ENCODE measurements at places on chromosomes 16 and 17.

DNA sequence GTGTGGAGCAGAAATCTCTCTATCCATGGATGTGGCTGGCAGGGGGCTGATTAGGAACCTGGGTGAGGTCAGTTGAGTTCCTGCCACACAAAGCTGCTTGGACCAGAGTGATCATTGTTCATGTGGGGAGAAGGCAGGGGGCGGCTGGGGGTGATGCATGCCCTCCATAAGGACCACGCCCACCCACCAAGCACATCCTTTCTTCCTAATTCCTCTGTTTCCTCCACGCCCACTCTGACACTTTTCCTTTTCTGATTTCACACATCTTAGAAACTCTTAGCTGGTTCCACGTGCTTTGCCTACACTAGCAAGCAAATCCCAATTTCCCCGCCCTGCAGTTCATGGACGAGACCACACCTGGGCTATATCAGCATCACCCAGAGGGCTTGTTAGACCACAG lies 108.5 kb downstream of the SDK2 start:
- DNase-seq: no peak

DNA sequence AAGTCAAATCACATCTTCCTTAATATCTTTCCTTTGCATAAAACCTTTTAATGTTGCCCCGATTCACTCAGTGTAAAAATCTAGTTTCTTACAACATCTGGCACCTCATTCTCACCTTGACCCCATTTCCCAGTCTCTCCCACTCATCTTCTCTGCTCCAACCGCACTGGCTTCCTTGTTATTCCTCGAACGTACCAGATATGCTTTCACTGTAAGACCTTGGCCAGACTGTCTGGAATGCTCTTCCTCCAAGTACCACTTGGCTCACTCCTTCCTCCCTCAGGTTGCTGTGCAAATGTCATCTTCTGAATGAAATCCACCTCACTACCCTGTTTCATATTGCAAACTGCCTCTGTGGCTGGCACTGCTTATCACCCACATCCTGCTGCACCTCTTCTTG lies 433.6 kb downstream of the HAPSTR1 start:
- DNase-seq: no peak

DNA sequence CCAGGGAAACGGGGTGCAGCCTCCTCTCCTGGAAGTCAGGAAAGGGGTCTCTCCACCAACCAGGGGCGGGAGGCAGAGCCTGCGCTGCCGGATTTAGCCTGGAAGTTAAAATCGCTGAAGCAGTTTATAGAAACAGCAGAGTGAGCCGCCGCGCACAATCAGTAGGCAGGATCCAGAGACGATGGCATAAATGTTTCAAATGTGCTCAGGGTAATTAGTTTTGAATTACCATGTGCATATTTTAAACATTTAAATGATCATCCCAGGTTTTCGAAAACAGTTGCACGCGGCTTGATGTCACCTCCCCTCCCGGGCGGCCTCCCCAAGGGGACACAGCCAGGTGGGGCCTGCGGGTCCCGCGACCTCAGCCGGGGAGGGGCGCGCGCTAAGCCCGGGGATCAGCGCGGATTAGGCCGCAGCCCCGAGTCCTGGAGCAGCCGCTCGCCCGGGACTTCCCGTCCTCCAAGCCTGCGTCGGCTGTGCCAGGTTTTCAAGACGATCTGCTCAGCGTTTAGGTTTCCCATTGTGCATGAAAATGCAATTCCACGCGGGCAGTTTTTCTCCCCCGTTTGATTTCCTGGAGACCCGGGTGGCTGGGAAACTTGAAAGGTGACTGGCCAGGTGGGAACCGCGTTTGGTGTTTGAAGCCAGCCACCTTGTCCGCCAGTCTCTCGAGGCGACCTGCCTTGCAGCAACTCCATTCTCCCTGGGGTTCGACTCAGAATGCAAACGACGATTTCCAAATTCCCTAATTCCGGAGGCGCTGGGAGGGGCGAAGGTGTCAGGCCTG lies 78.3 kb downstream of the RPA1 start:
- no peak for DNase-seq

DNA sequence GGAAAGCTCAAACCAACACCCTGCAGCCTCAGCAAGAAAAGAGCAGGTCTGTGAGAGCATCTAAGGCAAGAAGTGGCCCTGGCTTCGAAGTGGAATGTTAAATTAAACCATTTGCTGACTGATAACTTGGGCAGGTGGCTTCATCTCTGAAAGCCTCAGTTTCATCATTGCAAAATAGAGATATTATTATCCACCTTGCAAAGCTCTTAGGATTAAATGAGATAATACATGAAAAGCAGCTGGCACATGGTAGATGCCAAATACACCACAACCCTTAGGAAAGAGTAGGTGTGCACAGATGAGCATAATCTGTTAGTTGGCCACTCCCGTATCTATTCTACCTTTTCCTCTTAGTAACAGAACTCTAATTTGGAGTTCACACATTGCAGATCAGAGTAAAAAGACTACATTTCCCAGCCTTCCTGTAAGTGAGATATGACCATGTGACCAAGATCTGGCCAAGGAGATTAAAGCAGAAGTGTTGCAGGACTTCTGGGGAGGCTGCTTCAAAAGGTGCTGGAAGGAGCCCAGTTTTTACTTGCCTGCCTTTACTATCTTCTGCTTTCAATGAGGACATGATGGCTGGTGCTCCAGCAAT lies 288.7 kb downstream of the SOX9 start:
- DNase-seq: no peak

DNA sequence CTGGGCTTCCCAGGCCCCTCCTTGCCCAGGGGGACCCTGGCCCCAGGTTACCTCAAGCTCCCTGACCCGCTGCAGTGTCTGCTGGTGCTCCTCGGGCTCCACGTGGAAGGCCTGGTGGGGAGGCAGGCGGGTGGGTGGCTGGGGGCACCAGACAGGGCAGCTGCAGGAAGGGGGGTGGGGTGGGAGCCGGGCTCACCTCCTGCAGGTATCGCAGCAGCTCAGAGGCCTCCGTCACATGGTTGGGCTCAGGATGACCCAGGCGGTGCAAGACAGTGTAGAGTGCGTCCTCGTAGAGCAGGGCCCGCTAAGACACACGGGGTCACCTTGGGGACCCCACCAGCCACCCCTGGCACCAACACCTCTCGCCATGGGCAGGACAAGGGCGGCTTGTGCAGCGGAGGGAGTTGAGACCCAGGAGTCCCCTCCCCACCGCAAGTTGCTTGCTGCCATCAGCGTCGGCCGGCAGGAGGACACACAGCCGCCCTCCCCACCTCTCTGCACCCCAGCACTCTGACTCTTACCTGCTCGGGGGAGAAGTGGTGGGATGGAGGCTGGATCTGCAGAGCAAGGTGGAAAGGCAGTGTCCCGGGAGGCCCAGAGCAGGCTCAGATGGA lies 1.1 kb downstream of the UNC13D start:
- no peak for DNase-seq

DNA sequence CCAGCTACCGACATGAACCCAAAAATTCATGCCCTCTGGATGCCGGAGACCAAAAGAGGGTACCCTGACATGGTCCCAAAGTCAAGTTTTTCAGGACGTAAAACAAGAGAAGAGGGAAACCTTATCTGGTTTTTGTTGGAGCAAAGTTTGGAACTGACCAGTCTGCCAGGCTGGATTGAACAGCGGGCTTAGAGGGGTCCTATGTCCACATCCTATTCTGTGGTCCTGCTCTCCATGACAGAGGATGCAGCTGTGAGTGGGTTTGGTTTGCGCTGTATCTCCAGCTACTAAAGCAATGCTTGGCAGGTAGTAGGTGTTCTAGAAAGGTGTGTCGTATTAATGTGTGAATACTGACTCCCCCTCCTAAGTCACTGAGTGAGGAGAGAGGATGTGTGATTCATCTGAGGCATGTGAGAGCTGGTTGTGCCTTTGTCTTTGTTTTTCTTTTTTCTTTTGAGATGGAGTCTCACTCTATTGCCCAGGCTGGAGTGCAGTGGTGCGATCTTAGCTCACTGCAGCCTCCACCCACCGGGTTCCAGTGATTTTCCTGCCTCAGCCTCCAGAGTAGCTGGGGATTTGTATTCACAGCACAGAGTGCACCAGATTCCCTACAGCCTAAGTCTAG lies 31.0 kb downstream of the PMM2 start:
- no peak for DNase-seq

DNA sequence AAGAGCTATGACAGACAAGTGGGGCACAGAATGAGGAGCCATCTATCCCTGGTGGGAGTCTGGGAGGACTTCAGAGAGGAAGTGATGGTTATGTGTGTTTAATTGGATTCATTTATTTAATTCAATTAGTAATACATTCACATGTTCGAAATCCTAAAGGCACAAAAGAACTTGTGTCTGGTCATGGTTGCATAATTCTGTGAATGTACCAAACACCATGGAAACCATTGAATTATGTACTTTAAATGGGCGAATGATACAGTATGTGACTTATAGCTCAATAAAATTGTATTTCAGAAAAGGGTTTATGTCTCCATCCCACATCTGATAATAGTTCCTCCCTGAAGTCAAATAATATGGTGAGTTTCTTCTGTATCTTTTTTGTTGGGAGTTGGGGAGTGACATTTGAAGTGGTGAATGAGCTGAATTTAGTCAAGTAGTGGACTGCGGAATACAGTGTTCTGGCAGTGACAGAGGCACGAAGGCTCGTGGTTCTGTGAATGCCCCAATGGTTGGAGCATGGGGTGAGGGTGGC lies 19.8 kb upstream of the G6PC1 start:
- DNase-seq: no peak

GRCh38 chr17:79654350-79654959 lies 43.6 kb upstream of the RBFOX3 start:
- DNase-seq: no peak

DNA sequence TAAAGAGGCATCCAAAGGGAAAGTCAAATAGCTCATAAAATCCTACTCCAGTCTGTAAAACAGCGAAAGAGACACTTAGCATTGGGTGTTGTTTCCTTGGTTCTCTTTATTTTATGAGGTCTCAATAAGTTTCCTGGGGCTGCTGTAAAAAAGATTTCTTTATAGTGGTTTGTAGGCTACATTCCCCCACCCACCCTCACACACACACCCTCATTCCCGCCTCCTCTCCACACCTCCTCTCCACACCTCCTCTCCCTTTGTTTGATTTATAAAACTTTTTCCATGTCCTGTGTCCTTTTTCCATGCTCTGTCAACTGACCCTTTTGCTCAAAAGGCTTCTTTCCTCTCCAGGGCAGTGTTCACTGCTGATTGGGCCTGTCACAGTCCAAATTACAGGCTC lies 178.9 kb upstream of the SOX9 start:
- no peak for DNase-seq

Data from activated naive CD4-positive, alpha-beta T cell treated with anti-CD3 and anti-CD28 coated beads, Interleukin-2, amount 50 U/mL, for 72 hours (primary cell).